ENCODE measurements at places on chromosomes 5 and 9.

DNA sequence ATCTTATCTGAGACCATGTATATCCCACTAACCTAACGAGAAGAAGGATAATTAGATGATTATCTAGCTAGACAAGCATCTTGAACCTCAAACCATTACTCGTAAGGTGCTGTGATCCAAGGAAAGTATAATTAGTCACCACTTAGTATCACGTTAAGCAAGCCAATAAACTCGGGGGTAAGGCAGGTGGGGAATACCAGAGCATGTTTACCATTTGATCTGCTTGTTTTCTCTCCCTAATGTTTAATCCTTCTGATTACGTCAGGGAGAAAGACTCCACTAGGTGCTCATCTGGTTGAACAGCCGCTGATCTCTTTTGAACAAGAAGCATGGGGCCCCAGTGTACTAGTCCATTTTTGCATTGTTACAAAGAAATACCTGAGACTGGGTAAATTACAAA is 69.9 kb upstream of the SLC1A1 start:
- DNase-seq, result no peak

DNA sequence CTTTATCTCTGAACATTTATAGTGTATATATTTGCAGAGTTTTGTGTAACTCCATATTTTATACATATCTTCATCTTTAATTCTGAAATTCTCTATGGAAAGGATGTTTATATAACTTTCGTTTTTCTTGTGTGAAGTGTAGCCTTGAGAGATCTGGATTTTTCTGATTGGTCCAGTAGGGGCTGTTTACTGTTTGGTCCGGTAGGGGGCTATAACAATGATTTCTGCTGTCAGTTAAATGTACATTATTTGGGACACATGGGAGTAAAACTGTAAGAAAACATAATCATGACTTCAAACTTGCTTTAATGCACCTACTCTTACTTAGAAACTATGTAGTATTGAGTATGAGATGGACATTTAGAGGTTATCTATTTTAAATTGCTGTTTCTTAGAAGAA is 527.1 kb upstream of the ARRDC3 start:
- no peak for DNase-seq

GRCh38 chr9:129860653-129861446 is 25.6 kb downstream of the USP20 start:
- DNase-seq, result no peak

GRCh38 chr9:79565245-79565644 is 6.5 kb upstream of the TLE4 start:
- DNase-seq, result no peak

DNA sequence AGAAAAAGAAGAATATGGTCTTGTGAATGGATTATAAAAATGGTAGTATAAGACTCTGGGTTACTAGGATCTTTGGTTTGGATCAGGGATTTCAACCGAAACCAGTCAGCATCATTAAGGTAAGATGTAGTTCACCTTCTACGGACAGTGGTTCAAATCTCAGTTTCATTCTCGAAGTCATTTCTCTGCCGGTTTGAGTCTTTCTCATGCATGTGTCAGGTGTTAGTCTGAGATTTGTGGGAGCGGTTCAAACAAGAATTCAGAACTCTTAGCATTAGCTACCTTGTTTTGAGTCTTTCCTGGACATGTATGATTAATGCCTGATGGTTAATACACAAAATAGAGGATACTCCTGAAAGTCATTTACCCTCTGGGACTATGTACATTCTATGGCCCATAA is 735.9 kb upstream of the NUDT12 start:
- no peak for DNase-seq

- no peak for DNase-seq
Measured at GRCh38 chr9:130378875-130379648, 65.7 kb upstream of the ASS1 start.

- DNase-seq, result no peak
Measured at GRCh38 chr5:118605761-118606160, 382.6 kb downstream of the DTWD2 start.

DNA sequence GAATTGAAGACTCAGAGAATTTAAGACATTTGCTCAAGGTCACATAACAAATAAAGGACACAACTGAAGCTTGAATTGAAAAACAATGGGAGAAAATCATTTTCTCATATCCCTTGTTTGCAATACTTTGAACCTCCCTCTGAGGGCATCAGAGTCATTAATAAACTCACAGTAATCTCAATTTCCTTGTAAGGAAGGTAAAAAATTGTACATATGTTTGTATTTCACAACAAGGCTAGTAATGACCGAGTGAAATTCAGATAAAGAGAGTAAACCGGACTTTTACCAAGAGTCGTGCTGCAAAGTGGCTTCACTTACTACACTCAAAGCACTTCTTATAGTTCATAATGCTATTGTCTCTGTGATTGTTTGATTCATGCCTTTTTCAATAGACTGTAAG is 665.0 kb downstream of the NR2F1-AS1 start:
- DNase-seq, result no peak

- DNase-seq, result no peak
Measured at GRCh38 chr9:87372356-87372851, 125.3 kb upstream of the DAPK1 start.

- no peak for DNase-seq
Measured at GRCh38 chr9:136820971-136821825, 13.4 kb downstream of the RABL6 start.

DNA sequence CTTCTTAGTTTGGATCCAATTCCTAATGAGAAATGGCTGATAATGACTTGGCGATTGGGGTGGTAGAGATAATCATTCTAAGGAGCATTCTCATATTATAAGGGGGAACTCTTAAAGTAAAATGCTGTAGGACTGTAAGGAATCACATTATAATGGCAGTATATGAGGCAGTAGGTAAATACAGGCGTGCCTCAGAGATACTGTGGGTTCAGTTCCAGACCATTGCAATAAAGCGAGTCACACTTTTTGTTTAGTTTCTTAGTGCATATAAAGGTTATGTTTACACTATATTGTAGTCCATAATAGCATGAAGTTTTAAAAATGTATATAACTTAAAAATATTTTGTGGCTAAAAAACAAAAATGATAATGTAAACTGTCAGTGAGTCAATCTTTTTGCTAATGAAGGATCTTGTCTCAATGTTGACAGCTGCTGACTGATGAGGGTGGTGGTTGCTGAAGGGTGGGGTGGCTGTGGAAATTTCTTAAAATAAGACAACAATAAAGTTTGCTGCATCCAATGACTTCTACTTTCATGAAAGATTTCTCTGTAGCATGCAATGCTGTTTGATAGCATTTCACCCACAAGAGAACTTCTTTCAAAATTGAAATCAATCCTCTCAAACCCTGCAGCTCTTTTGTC is 15.8 kb downstream of the NMUR2 start:
- no peak for DNase-seq

GRCh38 chr5:89071941-89072331 is 189.0 kb upstream of the MEF2C start:
- DNase-seq, result no peak

- peak; percentile 71 for DNase-seq
Measured at GRCh38 chr5:147188200-147189108, 46.4 kb upstream of the STK32A start.

GRCh38 chr9:91677822-91678436 is 254.3 kb upstream of the NFIL3 start:
- DNase-seq, result no peak

DNA sequence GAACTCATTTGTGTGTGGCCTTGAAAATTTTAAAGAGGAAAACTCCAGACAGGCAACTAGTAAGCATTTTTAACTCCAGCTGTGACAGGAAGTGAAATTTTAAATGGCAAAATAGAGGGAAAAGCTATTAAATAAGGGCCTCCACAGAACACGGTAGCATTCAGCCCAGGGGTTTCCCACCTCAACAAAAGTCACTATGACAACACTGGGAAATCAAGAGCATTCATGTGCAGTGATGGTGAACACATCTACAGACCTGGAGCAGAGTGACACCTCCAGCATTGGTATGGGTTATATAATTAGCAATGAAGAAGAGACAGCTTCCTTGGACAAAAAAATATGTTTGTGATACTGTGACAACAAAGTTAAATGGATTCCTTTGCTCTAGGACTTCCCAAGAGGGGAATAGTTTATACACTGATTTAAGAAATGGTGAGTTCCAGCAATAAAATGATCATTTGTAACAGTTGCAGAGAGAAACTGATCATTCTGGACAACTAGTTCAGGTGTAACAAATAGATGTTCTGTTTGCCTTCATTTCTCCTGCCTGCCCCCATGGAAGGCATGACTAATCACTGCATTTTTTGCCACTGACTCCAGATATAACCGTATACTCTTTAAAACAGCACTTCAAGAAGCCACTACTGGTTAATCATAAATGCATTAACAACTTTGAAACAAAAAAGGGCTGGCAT is 93.3 kb upstream of the SLC44A1 start:
- no peak for DNase-seq

DNA sequence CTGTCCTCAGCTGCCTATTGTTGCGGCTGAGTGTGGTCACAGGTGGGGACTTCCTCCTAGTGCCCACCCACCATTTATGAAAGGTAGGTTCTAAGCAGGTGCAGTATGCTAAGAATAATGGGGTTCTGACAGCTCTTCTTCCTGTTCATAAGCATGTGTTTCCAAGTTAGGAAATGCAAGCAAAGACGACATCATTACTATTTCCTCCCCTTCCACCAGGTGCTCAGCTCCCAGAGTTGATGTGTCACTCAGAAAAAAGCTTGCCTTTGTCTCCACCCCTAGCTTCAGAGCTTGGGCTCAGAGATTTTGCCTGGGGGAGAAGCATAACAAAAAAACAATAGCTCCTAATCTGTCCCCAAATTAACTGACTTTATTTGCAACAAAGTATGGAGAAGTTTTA is 1076.7 kb downstream of the NR2F1-AS1 start:
- no peak for DNase-seq

- DNase-seq, result peak; percentile 78
Measured at GRCh38 chr5:141816598-141817399, 61.4 kb downstream of the PCDH1 start.

DNA sequence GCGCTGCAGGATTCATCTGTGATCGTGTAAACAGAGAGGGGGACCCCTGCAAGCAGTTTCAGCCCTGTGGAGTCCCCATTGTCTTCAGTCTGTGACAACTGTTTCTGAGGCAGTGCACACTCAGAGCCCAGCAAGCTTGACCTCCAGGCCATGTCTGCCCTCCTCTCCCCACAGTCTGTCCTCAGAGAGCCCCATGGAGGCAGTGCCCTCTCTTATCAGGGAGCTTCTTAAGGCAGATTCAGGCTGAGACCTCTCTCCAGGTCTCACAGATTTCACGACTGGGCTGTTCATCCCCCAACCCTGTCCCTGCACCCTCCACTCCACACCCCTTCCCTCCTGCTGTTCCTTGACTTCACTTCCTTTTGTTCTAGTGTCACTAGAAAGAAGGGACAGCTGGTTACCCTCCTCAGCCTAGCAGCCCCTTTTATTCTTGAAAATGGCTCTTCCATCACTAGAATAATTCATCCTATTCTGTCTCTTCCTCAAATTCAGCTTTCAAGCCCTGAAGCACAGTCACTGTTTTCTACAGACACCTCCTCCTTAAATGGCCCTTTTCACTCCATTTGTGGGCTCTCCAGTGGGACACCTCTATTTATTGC is 218.4 kb downstream of the MED10 start:
- no peak for DNase-seq

GRCh38 chr9:97983589-97984187 is 547 bp downstream of the ANP32B start:
- no peak for DNase-seq

DNA sequence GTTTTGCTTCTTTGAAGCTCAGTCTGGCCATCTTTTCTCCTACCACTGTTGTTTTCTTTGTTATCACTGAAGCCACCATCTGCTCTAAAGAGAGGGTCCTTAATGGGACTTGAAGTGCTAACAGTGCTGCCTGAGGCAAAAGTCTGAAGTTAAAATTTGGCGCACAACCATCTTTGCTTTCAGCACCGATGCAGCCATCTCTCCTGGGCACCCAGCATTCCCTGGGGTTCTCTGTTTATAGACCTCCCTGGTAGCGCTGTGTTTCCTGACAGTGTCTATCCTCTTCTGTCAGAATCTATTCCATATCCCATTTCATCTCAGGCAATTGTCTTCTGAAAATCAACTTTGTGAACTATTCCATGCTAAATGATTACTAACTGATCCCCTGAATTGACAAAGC is 491.5 kb upstream of the MPDZ start:
- no peak for DNase-seq

- no peak for DNase-seq
Measured at GRCh38 chr5:125814119-125814518, 609.1 kb upstream of the GRAMD2B start.

DNA sequence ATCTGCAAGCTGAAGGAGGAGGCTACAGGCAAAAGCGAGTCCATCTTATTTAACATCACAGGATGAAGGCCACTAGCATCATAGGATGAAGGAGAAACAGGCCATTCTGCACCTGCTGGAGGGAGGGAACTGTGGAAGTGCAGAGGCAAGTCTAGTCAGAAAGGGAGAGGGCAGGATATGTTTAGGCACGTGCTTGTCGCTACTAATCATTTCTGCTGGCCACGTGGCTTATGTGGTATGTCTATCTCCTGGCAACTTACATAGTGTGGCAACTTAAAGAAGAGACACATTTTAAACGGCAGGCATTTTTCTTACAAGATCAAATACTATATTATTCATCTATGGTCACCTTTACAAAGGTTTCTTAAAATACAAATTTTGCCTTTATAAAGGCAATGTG is 74.0 kb downstream of the GNAQ start:
- no peak for DNase-seq

- no peak for DNase-seq
Measured at GRCh38 chr5:155343468-155343867, 329.9 kb downstream of the KIF4B start.

DNA sequence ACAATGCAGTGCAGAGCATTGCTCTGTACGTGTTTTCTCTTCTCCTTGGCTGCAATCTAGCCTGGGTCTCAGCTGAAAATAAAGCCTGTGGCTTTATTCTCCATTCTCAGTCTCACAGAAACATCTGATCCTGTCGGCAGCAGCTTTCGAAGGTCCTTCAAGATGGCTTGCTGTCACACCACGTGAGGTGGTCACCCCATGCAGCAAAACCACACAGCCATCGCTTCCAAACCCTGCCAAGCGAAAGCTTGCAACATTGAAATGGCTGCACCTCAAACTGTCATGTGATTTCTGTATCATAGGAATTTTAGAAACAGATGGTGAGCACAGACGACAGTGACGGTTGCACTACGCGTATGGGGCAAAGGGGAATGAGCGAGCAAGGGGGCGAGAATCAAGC is 98.5 kb upstream of the SMARCA2 start:
- DNase-seq, result no peak

- DNase-seq, result no peak
Measured at GRCh38 chr9:109600142-109600541, 102.0 kb upstream of the PTPN3 start.

GRCh38 chr5:158614951-158615350 is 484.8 kb downstream of the EBF1 start:
- DNase-seq, result no peak

- no peak for DNase-seq
Measured at GRCh38 chr5:108003178-108003577, 332.4 kb upstream of the EFNA5 start.

DNA sequence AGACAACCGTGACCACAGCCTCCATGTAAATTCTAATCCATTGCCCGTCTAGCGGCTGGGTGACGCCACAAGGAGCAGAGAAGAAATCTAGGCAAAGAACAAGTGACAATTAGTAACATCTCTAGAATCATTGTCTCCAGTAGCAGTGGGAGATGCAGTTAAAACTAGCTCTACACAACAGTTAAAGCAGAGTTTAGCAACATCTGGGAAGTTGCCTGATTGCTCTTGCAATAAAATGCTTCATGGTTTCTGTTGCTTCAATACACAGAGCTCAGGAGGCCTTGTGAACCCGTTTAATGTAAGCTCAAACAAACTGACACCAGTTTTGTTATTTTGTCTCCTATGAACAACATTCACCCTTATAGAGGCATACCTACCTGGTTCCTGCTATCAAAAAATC is 369.8 kb upstream of the PDE4D start:
- no peak for DNase-seq

Measured in neuronal stem cell (in vitro differentiated cells).